KG1 (cell line): ENCODE measurements at places on chromosomes 12 and 14.

DNA sequence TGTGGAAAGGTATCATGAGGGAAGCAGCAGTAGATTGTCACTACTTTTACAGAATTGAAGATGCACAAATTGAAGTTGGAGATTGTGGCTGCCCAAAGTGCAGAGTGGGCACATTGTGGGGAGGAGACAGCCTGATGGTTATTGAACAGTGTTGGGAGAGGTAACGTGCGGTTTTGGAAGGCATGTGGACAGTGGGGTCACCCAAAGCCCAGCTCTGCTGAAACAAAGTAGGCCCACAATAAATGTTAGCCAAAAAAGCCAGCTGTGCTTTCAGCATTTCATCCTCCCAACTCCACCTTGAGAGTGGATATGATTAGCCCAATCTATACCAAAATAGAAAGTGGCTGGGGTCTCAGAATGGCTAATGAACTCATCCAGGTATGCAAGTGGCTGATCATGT, 96.7 kb downstream of the TMX1 start:
- no peak for DNase-seq

DNA sequence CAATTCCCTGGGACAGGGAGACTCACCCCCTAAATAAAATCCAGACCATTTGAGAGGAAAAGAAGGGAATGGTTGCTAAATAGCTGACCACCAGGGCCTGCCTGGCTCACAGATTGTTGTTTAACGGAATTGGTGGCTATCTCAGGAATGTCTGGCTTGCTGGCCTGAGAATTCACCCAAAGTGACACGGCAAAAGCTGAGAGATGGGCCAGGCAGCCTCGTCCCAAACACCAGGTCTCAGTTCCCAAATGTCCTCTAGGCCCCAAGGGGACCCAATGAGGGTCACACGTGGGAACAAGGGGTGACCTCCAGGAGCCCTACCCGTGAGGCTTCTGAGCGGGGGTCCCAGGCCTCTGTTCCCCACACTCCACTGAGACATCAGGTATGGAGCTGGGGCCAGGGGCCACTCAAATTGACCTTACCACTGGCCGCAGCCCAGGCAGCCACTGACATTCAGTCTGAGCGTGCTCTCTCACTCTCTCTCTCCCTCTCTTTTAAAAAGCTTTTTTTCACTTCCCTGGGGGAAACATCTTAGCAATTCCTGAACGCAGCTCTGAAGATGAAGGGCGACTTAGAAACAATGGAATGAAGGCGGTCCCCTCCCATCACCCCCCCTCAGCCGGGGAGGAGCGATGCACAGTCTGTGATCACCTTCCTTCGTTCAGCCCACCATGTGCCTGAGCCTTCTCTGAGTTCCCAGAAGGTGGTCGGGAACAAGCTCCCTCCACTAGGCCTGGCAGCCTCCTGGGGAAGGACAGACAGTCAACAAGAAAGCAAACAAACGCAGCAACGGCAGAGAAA, 131.2 kb downstream of the SCARB1 start:
- DNase-seq, result no peak

GRCh38 chr12:61220337-61220736, 1039.9 kb upstream of the USP15 start:
- no peak for DNase-seq

DNA sequence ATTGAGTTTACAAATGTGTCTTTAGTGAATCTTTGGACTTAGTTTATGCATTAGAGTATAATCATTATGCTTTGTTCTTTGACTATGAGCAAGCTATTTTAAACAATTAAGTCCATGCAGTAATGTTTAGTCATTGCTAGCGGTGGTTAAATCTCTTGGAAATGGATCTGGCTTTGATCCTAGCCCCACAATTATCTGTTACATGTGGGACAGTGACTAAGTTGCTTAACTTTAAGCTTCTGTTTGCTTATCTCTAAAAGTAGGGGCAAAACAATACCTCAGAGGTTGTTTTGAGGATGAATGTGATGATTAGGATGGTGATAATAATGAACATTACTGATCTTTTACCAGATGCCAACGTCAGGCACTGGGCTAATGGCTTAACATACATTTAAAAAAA, 124.2 kb downstream of the NPAS3 start:
- no peak for DNase-seq

GRCh38 chr14:20343862-20344220, 406 bp downstream of the PARP2 start:
- DNase-seq, result no peak

GRCh38 chr14:95609398-95609990, 74.6 kb downstream of the GLRX5 start:
- no peak for DNase-seq
